ENCODE measurements at places on chromosomes 12 and 14.

DNA sequence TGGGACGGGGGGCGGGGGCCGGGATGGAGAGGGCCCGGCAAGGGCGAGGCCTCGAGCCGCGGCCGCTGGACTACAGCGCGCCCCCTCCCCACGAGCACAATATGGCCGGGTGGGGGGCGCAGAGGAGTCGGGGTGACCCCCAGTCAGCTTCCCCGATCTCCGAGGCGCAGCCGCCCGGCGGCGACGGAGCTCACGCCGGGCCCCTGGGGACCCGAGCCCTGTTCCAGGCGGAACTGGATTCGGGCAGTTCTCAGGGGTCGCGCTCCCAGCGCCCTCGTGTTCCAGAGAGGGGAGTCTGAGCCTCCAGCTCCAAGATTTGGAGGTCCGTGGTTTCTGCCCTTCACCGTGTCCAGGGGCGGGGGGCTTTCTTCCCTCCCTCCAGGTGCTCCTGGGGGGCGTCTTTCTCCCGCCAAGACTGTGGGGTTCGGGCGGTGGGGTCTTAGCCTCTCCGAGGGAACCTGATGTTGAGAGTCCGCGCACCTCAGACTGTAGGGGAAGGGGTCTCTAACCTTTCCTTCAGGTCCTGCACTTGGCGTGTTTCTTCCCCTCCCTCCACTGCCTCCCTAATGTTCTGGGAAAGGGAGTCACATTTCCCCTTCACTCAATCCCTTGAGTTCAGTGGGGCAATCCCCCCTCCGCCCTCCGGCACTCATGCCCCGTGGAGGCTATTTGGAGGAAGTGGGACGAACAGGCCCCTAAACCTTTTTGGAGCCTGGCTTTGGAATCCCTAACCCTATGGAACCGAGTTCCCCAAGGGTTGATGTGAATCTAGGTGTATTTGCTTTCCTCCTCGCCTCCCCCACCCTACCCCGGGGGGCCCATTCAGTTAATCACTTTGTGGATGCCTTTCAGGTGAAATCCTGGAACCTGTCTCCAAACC, 584 bp downstream of the ACVR1B start:
- no peak for DNase-seq

DNA sequence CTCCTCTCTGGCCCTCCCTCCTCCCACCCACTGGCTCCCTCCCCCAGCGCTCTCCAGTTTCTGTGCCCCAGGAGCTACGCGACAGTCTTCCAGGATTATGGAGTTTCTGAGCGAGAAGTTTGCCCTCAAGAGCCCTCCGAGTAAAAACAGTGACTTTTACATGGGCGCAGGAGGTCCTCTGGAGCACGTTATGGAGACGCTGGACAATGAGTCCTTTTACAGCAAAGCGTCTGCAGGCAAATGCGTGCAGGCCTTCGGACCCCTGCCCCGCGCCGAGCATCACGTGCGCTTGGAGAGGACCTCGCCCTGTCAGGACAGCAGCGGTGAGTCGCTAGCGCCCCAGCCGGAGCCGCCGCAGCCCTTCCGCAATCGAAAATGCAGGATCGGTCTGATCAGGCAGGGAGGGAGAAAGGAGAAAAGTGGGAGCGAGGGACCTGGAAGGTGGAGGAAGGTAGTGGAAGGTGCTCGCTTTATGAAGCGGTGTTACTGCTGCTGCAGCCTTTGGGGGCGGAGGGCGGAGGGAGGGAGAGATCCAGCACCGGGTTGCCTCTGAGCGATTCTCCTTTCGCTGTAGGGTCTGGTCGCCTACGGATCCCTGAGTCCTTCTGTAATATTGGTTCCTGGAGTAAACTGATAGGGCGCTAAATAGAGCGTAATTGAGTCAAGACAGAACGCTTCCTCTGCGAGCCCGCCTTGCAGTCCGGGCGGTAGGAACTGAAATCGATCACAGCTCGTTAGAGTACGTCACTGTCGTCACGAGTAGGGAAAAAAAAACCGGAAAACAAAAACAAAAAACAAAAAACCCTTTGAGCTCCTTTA, at the start of gene ALX1:
Gene ALX1 (plus strand): TSS at position 56 of the 819 bp plus-strand sequence. CDS start 42 bp downstream, at position 98.
- DNase-seq, result no peak

DNA sequence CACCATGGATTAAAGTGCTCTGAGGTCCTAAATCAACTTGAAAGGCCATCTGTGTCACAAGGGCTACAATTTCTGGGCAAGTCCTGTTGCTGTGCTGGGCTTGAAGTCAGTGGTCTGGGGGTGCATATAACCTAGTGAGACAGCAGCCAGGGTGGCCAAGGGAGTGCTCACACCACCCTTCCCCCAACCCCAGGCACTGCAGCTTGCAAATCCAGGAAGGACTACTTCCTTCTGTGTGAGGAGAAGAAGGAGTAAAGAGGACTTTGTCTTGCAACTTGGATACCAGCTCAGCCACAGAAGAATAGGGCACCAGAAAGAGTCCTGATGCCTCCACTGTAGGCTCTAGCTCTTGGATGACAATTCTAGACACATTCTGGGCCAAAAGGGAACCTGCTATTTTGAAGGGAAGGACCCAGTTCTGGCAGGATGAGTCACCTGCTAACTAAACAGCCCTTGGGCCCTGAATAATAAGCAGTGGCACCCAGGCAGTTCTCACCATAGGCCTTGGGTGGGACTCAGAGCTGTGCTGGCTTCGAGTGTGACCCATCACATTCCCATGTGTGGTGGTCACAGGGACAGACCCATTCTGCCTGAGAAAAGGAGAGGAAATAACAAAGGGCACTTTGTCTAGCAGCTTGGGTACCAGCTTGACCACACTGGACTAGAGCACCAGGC, 32.6 kb upstream of the DHRS7 start:
- DNase-seq, result no peak

DNA sequence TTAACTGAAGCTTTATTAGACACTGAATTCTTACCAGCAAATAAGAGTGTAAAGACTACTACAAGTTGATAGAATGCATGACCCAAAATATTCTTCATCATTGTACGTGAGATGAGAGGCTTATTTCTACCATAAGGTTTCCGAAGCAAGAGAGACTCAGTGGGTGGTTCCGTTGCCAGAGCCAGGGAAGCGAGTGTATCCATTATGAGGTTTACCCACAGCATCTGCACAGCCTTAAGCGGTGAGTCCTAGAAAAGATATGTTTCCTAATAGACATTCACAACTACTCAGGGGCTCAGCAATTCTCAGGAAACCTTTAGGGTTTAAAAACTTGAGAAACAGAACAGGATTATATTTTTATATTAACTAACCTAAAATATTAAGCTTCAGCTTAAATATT, 77.8 kb upstream of the POC1B start:
- DNase-seq, result no peak

- DNase-seq, result no peak
Measured at GRCh38 chr14:97155320-97155719, 358.1 kb downstream of the VRK1 start.

DNA sequence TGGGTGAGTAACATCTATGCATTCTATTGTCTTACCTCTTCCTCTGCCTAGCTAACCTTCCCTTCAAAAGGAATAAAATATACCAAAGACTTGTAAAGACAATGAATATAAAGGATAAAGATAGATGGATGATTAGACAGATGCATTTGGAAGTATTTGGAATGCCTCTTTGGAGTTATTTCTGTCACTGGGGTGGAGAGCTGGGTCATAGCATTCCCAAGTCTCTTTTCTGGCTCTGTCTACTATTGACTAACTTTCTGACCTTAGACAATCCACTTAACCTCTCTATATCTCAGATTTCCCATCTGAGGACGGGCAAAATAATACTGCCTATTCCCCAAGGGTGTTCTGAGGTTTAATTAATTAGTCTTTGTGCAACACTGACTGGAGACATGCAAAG, 517.4 kb downstream of the DIO2 start:
- no peak for DNase-seq

GRCh38 chr14:92848887-92849286, 54.8 kb downstream of the GOLGA5 start:
- no peak for DNase-seq

DNA sequence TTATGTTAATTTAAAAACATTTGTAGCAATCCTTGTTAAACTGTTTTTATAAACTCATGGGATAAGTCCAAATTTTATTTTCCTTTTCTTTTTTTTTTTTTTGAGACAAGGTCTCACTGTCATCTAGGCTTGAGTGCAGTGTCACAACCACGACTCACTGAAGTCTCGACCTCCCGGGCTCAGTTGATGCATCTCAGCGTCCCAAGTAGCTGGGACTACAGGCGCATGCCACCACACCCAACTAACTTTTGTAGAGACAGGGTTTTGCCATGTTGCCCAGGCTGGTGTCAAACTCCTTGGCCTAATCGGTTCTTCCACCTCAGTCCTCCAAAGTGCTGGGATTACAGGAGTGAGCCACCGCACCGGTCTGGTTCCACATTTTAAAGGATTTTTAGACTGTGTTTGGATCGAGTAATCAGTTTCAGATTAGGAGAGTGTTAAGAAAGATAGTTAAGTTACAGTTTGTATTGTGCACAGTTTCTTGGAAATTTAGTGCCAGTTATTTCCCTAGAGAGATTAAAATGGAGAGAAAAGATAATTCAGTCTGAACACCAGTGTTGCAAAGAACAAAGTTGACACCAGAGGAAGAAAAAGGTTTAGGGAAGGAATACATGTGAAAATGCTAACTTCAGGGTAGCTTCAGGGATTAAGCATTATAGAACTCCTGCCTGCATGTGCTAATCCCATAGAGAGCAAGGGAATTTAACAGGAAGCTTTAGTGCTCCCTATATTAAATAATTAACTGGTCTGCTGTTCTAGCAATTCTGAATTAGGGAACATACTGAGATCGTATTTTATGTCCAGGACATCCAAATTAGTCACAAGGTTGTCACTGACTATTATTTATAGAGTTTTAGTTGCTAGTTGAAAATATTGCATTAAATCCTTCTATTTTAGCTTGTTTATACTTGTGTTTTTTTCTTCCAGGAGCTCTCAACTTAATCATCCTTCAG, 10.1 kb downstream of the RAP1B start:
- DNase-seq, result no peak

DNA sequence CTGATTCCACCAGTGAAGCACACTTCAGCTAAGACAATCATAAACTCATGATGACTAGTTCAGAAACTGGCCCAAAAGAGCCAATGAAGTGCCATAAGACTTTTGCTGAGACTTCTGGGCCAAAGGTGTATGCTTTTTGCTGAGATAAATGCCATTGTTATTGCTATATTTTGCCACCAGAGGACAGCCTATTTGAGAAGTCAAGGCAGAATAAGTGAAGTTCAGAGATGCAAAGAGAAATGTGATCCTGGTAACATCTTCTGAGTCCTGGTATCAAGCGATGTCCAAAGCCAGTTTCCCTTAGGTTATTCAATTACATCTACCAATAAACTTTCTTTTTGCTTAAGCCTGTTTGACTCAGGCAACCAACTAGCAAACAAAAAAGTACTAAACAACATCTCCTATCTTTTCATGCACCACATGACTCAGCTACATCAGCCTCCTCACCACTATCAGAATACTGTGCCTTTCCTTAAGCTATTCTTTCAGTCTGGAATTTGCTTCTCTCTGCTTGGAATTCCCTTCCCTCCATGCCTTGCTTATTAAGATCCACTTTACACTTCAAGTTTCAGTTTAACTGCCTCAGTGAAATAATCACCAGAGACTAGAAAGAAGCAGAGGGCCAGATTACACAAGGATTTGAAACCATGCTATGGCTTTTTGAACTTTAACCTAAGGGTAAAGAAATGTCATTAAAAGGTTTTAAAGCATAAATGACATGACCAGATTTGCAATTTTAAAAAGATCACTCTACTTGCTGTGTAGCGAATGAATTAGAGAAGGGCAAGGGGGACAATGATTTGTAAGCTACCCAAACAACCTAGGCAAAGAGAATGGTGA, 14.0 kb downstream of the CRY1 start:
- no peak for DNase-seq

GRCh38 chr12:65867394-65867793, 43.1 kb downstream of the HMGA2 start:
- DNase-seq, result no peak

- no peak for DNase-seq
Measured at GRCh38 chr14:93019970-93020369, 95.8 kb downstream of the ITPK1 start.

DNA sequence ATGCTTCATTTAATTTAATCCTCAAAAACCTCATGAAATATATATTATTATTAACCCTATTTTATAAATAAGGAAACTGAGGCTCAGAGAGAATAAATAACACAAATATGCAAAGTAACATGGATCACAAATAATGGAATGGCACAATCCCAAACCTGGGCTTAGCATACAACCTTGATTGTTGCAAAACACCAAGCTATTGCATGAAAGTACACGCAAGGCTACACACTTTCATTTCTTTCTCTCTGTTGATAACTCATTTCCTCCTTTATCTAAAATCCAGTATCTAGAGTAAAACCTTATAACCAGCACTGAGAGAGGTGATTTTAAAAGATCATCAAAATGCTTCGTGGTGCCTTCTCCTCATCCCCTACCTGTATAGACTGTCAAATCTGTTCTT, 2.8 kb upstream of the DAAM1 start:
- no peak for DNase-seq

- DNase-seq, result no peak
Measured at GRCh38 chr14:54455363-54455762, 14.2 kb upstream of the CNIH1 start.

DNA sequence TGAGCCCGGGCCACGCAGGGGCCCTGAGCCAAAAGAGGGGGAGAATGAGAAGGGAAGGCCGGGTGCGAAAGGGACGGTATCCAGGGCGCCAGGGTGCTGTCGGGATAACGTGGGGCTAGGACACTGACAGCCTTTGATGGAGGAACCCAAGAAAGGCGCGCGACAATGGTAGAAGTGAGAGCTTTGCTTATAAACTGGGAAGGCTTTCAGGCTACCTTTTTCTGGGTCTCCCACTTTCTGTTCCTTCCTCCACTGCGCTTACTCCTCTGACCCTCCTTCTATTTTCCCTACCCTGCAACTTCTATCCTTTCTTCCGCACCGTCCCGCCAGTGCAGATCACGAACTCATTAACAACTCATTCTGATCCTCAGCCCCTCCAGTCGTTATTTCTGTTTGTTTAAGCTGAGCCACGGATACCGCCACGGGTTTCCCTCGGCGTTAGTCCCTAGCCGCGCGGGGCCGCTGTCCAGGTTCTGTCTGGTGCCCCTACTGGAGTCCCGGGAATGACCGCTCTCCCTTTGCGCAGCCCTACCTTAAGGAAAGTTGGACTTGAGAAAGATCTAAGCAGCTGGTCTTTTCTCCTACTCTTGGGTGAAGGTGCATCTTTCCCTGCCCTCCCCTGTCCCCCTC, 3.0 kb downstream of the SSTR1 start:
- DNase-seq, result no peak

DNA sequence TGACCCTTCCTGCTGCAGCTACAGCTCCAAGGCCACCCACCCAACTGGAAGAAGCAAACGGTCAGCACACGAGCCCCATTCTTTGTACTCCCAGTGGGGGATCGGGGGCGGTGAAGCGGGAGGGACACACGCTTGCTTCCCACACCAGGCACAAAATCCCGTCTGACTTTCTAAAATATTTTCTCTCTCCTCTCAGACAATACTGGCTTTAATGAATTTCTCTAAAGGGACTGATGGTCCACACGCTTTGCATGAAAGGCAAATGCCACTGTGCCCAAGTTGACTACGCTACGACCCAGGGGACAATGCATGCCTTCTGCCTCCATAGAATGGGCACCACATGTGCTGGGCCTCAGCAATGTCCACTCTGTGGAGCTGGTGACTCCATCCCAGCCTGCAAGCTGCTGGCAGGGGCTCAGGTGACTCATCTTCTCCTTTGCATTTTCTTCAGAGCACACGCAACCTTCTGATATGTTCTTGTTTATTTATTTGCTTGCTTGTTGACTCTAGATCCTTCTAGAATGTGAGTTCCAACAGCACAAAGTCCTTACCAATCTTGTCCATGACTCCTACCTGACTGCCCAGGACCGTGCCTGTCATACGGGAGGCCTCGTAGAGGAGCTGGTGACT, 15.6 kb downstream of the SYNE3 start:
- no peak for DNase-seq

- DNase-seq, result no peak
Measured at GRCh38 chr12:26297396-26298070, 102.2 kb downstream of the SSPN start.

All from activated naive CD4-positive, alpha-beta T cell (primary cell).